Epithelial cell of prostate (primary cell): ENCODE measurements at places on chromosomes 12 and 14.

DNA sequence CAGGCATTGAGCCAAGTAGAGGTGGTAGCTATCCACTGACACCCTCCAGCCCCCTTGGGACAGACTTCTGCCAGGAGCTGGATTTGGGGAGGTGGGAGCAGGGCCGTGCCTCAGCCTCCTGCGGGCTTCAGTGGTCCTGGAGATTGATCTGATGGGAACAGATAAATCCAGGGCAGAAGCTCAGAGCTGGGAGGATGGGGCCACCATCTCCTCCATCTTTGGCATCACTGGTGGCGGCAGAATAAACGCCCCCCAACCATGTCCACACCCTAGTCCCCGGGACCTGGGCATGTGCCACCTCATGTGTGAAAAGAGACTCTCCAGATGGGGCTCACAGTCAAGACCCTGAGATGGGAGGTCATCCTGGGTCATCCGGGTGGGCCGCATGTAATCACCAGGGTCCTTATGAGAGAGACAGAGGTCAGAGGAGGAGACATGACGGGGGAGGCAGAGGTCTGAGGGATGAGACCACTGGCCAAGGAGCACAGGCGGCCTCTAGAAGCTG lies 209.6 kb upstream of the RTL1 start:
- DNase-seq, result no peak

GRCh38 chr12:39476894-39477293 lies 34.0 kb upstream of the KIF21A start:
- no peak for DNase-seq

DNA sequence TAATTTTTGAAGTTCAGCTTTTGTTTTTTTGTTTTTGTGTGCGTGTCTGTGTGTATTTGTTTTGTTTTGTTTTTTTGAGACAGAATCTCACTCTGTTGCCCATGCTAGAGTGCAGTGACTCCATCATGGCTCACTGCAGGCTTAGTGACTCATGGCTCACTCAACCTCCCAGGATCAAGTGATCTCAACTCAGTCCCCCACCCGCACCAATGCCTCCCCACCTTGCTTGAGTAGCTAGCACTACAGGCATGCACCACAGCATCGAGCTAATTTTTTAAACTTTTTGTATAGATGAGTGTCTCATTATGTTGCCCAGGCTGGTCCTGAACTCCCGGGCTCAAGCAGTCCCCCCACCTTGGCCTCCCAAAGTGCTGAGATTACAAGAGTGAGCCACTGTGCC lies 981.4 kb downstream of the BCL11B start:
- peak; percentile 64 for DNase-seq

GRCh38 chr12:80222261-80222660 lies 122.9 kb downstream of the OTOGL start:
- no peak for DNase-seq

GRCh38 chr14:62123961-62124360 lies 361.7 kb downstream of the SNAPC1 start:
- no peak for DNase-seq

- no peak for DNase-seq
Observed at GRCh38 chr12:13211859-13212664, 15.5 kb downstream of the EMP1 start.

DNA sequence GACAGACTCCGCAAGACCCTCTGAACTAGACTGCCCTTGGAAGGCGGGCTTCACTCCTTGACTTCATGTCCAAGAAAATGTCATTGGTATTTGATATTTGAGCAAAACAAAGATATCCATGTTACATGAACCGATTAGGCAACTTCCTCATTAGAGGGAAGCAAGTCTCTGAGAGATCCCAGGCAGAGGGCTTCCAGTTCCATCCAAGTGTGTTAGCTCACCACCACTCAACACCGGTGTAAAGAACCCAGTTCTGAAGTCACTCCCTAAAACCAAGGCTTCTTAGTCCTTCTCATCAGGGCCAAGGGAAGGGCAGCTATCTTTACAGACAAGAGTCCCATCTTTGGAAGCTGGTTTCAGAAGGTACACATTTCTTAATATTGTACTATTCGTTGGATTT lies 87.2 kb upstream of the CDKN3 start:
- DNase-seq, result no peak

GRCh38 chr14:80780500-80780899 lies 161.0 kb downstream of the CEP128 start:
- DNase-seq, result no peak

- no peak for DNase-seq
Observed at GRCh38 chr14:74910556-74910955, 12.5 kb downstream of the RPS6KL1 start.

DNA sequence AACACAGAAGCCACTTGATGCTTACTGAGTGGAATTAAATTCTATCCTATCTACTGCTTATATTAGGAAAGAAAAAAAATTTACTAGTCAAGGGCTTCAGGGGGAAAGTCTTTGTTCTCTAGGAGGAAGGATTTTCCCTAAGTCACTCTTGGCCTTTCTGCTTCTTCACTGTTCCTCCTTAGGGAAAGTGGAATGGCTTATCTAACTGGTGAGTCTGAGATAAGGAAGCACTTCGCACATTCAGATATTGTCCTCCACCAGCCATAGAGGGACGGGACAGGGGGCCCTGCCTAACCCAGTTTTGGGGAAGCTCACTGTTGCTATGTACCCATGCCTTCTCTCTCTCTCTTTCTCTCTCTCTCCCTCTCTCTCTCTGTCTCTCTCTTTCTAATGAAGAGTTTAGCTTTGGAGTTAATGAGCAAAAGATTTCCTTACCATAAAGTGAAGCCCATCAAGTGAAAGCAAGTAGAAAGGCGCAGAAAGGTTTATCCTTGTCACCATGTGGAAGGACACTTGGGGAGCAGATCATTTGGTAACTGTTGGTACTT lies 450.6 kb downstream of the ZFP36L1 start:
- no peak for DNase-seq

- no peak for DNase-seq
Observed at GRCh38 chr12:119840582-119840981, 36.5 kb downstream of the CIT start.

GRCh38 chr12:52238207-52238840 lies 5.3 kb downstream of the KRT7 start:
- no peak for DNase-seq
